ENCODE measurements at places on chromosomes 5 and 9. TPM values are rescaled to one million over a fixed set of nuclear protein-coding genes. Genes with fewer than 3 reads are reported as not detected.

DNA sequence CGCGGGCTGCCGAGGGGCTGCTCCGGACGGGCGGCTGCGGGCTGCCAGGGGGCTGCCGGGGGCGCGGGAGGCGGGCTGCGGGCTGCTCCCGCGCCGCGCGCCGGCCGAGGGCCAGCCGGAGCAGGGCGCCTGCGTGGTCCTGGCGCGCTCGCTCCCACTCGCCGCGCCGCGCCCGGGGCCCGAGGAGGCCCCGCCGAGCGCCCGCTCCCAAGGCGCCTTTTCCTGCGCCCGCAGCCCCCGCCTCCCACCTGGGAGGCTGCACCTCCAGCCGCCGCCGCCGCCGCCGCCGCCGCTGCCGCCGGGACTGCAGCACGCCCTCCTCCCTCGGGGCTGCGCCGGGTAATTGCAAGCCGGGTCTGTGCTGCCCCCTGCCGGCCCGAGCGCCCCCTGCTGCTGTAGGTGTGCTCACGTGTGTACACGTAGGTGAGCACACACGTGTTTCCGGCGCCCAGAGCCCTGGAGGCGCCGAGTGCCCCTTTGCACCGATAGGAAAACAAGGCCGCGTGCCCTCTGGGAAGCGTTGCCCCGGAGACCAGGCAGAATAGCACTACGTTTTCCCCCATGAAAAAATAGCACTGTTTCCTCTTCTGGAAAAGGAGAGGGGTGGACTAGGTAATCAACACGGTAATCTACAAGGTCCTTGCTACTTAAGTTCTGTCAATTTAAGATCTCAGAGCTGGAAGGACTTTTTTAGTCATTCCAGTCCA lies at the start of gene EPB41L4B:
Gene EPB41L4B, minus strand, starts transcription at position 318 of the 707 bp plus-strand sequence. CDS start 613 bp downstream, outside the sequence.
- no peak within 1 kb of the TSS for H3K27ac ChIP-seq
- H3K4me1 ChIP-seq: peaks cover 24% of the 10 kb centered on the region
- DNase-seq: no peak

DNA sequence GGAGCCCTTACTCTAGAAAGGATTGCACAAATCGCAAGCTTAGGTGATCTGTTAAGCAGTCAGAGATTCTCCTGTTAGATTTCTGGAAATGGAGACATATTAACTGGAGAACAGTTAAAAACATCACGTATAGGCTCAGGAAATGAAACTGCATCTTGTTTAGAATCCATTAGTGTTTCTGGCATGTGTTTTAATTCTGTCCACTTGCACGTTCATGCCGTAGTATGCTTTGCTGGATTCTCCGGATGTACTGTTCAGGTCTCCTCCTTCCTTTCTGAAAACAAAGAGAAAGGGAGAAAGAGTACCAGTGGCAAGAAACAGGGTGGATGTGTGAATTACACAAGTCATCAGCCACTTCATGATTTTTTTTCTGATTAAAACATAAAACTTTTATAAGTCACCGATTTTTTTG lies 2.5 kb upstream of the RGMB start:
- H3K4me3 ChIP-seq: peak overlapping the region; percentile 55
- H3K27me3 ChIP-seq: peaks cover 16% of the 10 kb centered on the region
- H3K27ac ChIP-seq: peak overlapping the region; percentile 79
- no peak for DNase-seq
- peaks cover 73% of the 10 kb centered on the region for H3K4me1 ChIP-seq
- no peaks in the 10 kb centered on the region for H3K36me3 ChIP-seq

DNA sequence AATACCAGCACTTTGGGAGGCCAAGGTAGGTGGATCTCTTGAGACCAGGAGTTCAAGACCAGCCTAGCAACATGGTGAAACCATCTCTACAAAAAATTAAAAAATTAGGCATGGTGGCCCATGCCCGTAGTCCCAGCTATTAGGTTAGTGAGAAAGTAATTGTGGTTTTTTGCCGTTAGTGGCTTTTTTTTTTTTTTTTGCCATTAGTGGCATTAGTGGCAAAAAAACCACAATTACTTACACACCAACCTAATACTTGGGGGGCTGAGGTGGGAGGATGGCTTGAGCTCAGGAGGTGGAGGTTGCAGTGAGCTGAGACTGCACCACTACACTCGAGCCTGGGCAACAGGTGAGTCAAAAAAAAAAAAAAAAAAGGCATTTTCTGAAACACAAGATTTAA lies 27.8 kb downstream of the MLANA start:
- peaks cover 38% of the 10 kb centered on the region for H3K36me3 ChIP-seq
- DNase-seq: no peak
- no peaks in the 10 kb centered on the region for H3K27me3 ChIP-seq
- no peak overlapping the region for H3K4me3 ChIP-seq
- no peaks in the 10 kb centered on the region for H3K4me1 ChIP-seq
- H3K27ac ChIP-seq: no peak overlapping the region

GRCh38 chr5:86118542-86118941 lies 499.2 kb upstream of the COX7C start:
- no peak for DNase-seq
- no peaks in the 10 kb centered on the region for H3K27me3 ChIP-seq
- H3K36me3 ChIP-seq: no peaks in the 10 kb centered on the region
- H3K4me3 ChIP-seq: no peak overlapping the region

DNA sequence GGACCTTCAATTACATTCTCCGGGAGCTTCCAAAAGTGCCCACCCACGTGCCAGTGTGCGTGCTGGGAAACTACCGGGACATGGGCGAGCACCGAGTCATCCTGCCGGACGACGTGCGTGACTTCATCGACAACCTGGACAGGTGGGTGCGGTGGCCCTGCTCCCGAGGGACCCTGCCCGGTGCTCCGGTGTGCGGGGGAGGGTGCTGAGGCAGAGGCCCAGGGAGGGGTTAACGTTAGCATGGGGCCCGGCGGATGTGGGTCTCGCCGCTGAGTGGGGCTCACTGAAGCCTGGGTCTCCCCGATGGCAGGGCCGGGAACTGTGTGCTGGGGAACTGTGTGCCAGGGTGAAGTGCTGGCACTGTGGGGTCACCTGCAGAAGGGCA lies 10.6 kb upstream of the AJM1 start:
- no peaks in the 10 kb centered on the region for H3K4me1 ChIP-seq
- no peaks in the 10 kb centered on the region for H3K27me3 ChIP-seq
- no peak overlapping the region for H3K27ac ChIP-seq
- H3K4me3 ChIP-seq: no peak overlapping the region

DNA sequence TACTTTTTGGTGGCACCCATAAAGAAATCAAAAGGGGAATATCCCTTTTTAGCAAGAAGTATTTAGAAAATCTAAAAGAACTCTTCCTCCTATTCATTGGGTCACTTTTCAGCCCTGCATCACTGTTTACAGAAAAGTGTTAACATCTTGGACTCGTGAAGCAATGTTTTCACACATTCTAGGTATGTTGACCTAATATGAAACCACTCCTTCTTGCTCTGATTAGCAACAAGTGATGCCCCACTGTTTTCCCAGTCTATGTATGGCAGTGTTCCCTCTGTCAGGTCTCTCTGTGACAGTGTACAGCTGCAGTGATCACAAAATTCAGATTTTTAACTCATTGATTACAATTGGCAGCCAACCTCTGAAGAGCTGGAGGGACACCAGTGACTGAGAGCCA lies 148.2 kb upstream of the SLC12A2 start:
- H3K4me3 ChIP-seq: no peak overlapping the region
- H3K27me3 ChIP-seq: no peaks in the 10 kb centered on the region
- H3K4me1 ChIP-seq: no peaks in the 10 kb centered on the region
- H3K36me3 ChIP-seq: no peaks in the 10 kb centered on the region

DNA sequence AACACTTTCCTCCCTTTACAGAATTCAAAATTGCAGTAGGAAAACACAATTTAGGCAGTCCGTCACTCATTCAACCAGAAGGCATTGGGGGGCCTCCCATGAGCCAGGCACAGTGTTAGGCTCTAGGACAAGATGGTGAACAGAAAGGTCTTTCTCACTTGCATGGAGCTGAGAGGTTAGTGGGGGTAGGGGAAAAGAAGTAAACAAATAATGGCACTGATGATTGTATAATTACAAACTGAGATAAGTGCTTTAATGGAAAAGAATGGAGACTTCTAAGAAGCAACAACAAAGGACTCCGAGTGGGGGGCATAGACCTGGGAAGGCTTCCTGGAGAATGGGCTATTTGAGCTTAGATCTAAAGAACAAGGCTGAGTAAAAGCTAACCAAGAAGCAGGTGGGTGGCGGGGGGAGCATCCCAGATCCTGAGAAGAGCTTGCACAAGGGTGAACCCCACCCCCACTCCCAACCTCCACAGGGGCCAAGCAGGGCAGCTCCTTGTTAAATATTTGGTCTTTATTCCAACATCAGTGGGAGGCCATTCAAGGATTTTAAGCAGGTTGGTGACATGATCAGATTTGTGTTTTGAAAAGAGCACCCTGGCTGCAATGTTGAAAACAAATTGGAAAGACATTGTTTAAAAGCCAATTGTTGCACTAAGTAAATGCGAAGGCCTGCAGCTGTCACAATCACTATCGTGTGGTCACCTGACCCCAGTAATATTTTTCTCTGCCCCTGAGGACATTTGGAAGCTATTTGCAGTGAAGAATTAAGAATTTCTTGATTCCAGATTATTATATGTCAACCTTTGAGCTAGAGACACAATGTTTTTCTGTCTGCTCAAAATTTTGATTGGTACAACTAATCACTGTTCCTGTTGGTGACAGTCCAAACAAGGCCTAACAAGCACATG lies 73.9 kb upstream of the EFNA5 start:
- peaks cover 4% of the 10 kb centered on the region for H3K4me1 ChIP-seq
- H3K27me3 ChIP-seq: no peaks in the 10 kb centered on the region
- DNase-seq: no peak
- H3K27ac ChIP-seq: no peak overlapping the region
- H3K4me3 ChIP-seq: no peak overlapping the region

GRCh38 chr5:138096997-138097828 lies 13.4 kb downstream of the WNT8A start:
- no peaks in the 10 kb centered on the region for H3K4me1 ChIP-seq
- H3K27ac ChIP-seq: no peak overlapping the region
- no peaks in the 10 kb centered on the region for H3K36me3 ChIP-seq
- no peaks in the 10 kb centered on the region for H3K27me3 ChIP-seq
- DNase-seq: no peak

Gene TRAF1
- 2.5 TPM for total RNA-seq

Gene SLC6A19
- total RNA-seq: not detected

Gene FCN1
- 0.76 TPM for total RNA-seq

Gene ADAMTS2
- 10.3 TPM for total RNA-seq

Gene TMC1
- 1.5 TPM for total RNA-seq

Gene IRGM
- total RNA-seq: 0.95 TPM
